Omental fat pad (tissue), 4 donors: ENCODE measurements at places on chromosomes 7 and 10. TPM values are rescaled to one million over a fixed set of nuclear protein-coding genes. Genes with fewer than 3 reads are reported as not detected.

Gene PNLIPRP1
- total RNA-seq, result not detected

Gene PRPS1L1
- not detected for total RNA-seq

Gene NEUROG3
- total RNA-seq, result not detected

Gene BBS9
- 11.3 TPM for total RNA-seq

Gene LIPF
- total RNA-seq, result not detected

Gene NUPR2
- total RNA-seq, result not detected

Gene HEPACAM2
- total RNA-seq, result not detected

Gene GCK
- 3.9 TPM for total RNA-seq

Gene ACHE
- total RNA-seq, result 0.50 TPM

Gene WASL
- 30.1 TPM for total RNA-seq

Gene ZNF117
- total RNA-seq, result 38.3 TPM

Gene SP8
- not detected for total RNA-seq

Gene RNF148
- total RNA-seq, result 1.9 TPM

Gene MBL2
- total RNA-seq, result not detected

Gene FKBP6
- total RNA-seq, result not detected

Gene KIAA1549
- total RNA-seq, result 1.6 TPM

Gene EPHB4
- 24.3 TPM for total RNA-seq

DNA sequence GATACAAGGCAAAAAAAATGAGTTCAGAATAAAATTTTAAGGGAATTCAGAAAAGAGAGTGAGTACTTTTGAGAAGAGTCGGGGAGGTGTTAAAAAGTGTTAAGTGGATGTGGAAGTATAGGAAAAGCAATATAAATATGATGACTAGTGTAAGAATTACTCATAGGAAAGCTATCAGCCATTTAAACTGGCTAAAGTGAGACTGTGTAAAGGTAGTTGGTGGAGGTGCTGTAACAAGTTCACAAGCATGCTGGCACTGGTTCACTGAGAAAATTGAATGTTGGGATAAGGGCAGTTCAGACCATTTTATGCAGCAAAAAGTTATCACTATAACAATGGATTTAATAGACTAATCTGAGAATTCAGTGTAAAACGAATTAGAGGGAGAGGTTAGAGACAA lies 179.0 kb upstream of the DKK1 start:
- no peak for DNase-seq

GRCh38 chr10:131001438-131001837 lies 310.1 kb downstream of the TCERG1L start:
- no peak for DNase-seq

DNA sequence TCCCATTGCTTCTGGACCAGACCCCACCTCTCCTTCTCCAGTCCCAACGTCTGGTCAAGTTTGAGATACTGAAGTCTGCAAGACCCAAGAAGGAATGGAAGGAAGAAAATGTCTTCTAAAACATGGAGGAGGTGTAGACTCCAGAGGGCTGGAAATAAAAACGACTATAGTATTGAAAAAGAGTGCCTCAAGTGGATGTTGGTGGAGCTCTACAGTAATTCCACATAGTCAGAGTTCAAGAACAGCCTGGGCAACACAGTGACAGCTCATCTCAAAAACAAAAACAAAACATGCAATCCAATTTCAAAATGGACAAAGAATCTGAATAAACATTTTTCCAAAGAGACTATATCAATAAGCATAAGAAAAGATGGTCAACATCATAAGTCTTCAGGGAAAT lies 2.3 kb upstream of the PCGF6 start:
- DNase-seq, result no peak

GRCh38 chr7:28003408-28003807 lies 177.2 kb downstream of the JAZF1 start:
- DNase-seq, result no peak

- no peak for DNase-seq
These were observed 163.1 kb upstream of the NPVF start for GRCh38 chr7:25391295-25391861.

- DNase-seq, result no peak
These were observed 189.9 kb upstream of the LYZL1 start for GRCh38 chr10:29099001-29099400.

DNA sequence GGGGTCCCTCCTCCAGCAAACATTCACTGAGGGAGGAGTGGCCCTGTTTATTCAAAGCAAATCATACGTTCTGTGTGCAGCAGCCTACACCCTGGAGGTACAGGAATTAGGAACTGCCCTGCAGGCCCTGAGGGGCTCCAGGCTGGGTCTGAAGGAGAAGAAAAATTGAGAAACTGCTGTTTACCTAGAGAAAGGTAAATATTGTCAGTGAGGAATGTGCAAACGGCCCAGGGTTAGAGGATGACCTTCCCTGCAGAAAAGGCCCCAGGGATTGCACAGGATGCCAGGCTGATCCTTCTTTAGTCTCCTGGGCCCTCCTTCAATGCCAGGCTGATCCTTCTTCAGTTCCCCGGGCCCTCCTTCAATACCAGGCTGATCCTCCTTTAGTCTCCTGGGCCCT lies 5.7 kb downstream of the CALML5 start:
- no peak for DNase-seq

- no peak for DNase-seq
These were observed 51.4 kb downstream of the C10orf67 start for GRCh38 chr10:23293145-23293724.

- no peak for DNase-seq
These were observed 1.1 kb upstream of the TNPO3 start for GRCh38 chr7:129055861-129056464.

DNA sequence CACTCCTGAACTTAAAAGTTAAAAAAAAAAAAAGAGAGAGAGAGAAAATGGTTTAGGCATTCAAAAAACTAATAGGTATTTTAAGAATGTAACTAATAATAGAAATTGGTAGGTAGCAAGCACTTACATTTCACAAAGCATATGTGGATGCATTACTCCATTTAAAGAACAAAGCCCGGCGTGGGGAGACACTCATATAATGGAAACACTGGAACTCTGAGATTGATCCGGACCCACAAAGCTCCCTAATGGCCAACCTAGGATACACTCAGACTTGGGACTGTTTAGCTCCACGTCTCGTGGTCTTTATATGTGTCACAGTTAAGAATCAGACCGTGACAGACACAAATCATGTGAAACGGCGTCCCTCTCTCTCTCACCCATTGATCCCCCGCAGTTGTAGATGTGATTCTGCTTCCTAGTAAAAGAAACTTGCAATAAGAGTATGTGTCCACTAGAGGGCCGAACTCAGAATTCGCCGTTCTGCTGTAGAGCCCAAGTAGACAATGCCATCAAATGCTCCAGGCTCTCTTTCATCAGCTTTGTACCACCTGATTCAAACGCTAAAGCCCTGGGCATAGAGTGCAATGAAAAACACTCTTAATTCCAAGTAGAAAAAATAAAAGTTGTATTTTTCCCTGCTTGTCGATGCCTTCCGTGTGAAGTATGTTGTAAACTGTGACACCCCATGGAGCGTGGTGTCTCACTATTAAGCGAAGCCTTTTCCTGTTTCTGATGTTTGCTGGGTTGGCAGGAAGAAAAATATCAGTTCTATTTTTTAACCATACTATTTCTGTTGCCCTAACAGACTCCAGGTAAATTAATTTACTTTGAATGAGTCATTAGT lies 429.0 kb upstream of the MTPN start:
- DNase-seq, result no peak

DNA sequence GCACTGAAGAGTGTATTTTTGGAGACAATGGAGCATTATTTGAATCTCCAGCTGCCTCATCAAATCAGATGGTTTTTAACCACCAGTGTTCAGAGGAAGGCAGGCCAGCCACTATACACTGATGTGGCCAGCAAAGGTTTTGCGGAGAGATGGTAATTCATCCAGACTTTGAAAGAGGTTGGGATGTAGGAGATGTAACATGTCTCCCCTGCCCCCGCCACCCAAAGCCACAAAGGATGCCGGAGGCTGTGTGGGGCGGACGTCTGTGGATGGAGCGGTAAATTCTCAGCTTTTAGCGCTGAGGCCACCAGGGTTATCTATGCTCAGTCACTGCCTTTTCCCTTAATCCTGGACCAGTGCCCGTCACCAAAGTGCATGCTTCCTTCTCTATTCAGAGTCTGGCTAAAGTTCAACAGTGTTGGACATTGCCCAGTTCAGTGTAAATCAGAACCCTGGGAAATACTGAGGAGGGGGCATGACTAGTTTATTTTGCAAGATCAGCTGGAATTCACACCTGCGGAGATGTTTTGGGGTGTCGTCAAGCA lies 3.7 kb upstream of the TRIP6 start:
- DNase-seq, result no peak

DNA sequence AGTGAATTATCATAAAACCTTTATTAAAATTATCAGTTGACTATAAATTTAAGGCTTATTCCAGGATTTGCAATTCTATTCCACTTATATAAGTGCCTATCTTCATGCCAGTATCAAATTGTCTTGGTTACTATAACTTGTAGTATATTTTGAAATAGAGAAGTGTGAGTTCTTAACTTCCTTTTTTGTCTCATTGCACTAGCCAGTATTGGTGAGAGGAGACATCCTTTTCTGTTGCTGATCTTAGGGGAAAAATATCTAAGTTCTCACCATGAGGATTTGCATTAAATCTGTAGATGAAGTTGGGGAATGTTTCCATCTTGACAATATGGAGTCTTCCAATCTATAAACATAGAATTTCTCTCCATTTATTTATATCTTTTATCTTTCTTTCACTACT lies 104.2 kb upstream of the MKI67 start:
- no peak for DNase-seq

DNA sequence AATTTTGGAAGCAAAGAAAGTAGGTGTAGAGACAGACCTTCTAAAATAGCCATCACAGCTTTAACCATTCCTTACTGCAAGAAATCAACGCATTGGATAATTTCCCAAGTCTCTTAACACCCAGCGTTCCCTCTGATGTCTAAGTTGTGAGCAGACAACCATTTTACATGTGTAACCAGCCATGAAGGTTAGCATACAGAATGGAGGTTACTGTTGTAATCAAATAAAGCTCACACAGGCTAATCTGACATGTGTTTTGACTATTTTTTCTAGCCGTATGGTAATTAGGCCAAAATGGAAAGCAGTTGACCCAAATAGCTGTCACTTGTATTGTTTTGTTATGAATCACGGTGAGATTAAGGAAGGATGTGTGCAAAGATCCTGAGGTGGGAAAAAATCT lies 336.4 kb downstream of the RNLS start:
- DNase-seq, result no peak

GRCh38 chr10:119404719-119405519 lies 137.6 kb downstream of the RGS10 start:
- DNase-seq, result no peak

GRCh38 chr7:92503767-92504166 lies 24.6 kb downstream of the PEX1 start:
- no peak for DNase-seq

GRCh38 chr7:117973975-117974374 lies 100.7 kb upstream of the CTTNBP2 start:
- no peak for DNase-seq

DNA sequence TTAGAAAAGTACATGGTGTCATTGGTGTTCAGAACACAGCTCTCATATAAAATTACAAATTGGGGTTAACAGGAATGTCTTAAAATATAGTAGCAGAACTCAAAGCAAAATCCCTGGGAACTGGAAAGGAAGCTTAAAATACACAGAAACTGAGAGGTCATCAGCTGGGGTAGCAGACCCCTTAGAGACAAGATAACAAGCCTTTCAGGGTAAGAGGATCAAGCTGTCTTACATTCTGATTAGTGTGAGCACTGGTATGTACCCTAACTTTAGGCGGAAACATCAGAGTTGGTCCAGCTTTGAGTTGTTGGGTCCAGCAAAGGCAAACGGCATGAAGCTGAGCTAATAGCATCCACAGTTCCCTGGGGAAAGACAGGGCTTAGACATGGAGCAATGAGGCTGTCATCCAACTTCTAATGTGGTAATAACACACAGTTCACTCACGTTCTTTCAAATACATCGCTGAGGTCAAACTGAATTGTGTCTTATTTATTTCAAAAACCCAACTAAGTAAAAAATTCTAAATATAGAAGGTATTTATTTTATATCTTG lies 32.6 kb downstream of the ARHGAP21 start:
- no peak for DNase-seq

- DNase-seq, result no peak
These were observed 539 bp upstream of the MKLN1 start for GRCh38 chr7:131327049-131327625.

DNA sequence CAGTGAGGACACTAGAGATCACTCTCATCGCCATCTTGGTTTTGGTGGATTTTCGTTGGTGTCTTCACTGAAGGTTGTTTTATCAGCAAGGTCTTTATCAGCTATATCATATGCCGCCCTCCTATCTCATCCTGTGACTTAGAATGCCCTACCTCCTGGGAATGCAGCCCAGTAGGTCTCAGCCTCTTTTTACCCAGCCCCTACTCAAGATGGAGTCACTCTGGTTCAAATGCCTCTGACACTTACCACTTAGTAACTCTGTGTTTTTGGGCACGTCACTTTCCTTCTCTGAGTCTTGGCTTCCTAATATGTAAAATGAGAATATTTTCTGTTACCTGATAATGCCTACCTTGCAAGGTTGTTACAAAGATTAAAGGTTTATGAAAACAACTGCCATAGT lies 37.7 kb downstream of the AGK start:
- DNase-seq, result no peak

DNA sequence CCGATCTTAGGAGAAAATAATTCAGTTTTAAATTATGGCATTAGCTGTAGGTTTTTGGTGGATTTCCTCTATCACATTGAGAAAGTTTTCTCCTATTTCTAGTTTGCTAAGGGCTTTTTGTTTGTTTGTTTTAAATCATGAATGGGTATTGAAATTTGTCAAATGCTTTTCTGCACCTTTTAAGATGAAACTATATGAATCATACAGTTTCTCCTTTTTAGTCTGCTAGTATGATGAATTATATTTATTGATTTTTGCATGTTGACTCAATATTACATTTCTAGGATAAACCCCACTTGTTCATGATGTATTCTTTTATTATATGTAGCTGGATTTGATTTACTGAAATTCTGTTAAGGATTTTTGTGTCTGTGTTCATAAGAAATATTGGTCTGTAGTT lies 70.3 kb upstream of the PIP4K2A start:
- no peak for DNase-seq

GRCh38 chr10:22606164-22606614 lies 108.2 kb downstream of the PIP4K2A start:
- no peak for DNase-seq

DNA sequence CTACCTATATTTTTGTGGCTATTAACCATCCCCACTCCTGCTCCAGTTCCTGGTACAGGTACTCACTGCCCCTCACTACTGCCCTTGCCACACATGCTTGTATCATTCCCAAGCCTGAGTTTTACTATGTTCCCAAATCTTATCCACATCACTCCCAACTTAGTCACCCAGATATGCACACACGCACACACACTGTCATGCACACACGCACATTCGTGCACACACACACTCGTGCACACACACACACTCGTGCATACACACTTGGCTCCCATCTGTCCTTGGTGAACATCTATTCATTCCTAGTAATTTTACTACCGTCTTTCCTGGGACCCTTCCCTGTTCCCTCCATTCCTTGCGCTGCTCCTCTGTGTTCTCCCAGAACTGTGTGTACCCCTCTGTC lies 287.2 kb upstream of the RNF32 start:
- no peak for DNase-seq

- DNase-seq, result no peak
These were observed 8.4 kb upstream of the BMPR1A start for GRCh38 chr10:86747796-86748581.
